ENCODE measurements at places on chromosomes 12 and 14.

DNA sequence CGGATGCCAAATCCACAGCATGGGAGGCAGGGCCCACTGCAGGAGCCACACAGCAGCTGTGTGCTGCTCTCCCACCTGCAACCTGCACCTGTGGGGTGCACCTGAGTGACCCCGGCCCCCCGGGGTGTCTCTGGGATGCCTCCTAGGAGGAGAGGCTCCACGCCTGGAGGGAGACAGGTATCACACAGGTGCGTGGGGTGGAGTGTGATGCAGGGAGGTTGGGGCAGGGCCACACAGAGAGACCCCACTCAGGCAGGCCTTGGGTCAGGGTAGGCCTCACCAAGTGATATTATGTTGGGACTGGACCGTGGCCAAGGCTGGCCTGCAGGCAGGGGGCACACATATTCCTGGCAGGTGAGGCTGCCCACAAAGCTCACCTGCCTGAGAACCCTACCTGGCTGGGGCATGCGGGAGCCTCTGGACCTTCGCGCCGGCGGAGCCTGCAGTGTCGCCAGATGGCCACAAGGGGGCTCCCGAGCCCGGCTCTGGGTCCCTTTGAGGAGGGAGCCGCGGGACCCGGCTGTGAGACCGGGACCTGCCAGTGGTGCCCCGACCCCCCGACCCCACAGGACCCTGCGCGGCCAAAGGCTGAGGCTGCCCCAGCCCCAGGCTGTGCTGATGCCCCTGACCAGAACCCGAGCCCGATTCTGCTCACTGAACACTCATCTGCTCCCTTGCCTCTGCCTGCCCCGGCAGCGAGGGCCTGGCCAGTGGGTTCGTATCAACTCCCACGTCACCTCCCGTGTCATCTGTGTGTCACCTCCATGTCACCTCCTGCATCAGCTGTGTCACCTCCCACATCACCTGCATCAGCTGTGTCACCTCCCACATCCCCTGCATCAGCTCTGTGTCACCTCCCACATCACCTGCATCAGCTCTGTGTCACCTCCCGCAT, 11.4 kb downstream of the TMEM121 start:
- peak; percentile 55 for DNase-seq

GRCh38 chr12:108133482-108133881, 4.4 kb downstream of the WSCD2 start:
- no peak for DNase-seq

GRCh38 chr12:6914246-6914946, at the start of gene ENO2:
Gene ENO2, plus strand, starts transcription at chr12:6914580. Its CDS starts 1,253 bp downstream, at chr12:6915833.
- no peak for DNase-seq

DNA sequence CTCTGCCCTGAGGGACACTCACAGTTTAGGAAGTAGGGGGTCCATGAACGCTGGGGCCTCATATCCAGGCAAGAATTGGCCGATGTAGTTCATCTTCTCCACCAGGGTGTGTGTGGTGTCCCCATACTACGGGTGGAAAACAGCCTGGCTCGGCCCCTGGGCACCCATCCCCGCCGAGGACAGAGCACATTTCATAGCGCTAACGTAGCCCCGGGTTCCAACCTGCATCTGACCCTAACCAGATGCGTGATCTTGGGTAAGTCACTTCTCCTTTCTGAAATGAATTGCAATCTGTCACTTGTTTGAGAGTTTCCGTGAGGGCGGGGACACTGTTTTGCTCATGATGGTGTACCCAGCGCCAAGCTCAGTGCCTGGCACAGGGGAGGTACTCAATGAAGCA, 9.0 kb downstream of the HPD start:
- DNase-seq, result no peak

GRCh38 chr12:75508159-75508558, 3.2 kb downstream of the KRR1 start:
- DNase-seq, result no peak

DNA sequence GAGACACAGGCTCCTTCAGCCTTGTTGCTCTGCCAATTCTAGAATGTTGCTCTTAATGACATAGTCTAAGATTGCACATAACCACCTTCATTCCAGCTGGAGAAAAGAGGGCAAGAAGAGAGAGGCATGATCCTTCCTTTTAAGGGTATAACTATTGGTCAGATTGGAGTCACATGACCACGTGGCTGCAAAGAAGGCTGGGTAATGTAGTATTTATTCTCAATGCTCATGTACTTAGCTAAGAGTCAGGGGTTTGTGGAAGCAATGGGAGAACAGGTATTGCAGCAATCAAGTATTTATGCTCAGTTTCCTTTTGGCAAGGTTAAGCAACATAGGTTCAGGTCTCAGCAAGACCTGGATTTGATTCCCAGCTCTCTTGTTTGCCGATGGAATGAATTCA, 298.8 kb upstream of the TBX3 start:
- DNase-seq, result no peak

DNA sequence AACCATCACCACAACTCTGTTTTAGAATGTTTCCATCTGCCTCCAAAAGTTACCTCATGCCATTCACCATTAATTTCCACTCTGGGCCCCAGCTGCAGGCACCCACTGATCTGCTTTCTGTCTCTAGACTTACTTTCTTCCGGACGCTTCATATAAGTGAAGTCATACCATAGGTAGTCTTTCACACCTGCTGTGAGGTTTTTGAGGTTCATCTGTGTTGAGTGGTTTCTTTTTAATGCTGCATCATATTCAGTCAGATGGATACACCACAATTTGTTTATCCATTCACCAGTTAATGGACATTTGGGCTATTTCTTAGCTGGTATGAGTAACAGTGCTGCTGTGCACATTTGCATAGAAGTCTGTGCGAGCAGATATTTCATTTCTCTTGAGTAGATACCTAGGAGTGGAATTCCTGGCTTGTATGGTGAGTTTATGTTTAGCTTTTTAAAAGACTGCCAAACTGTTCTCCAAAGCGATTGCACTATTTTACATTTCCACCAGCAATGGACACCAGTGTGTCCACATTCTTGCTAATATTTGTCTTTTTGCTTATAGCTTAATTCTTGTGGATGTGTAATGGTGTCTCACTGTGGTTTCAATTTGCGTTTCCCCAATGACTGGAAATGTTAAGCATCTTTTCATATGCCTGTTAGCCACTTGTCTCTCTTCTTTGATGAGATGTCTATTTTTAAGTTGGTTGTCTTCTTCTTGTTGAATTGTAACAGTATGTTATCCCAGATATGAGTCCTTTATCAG, 48.3 kb downstream of the ZFYVE21 start:
- no peak for DNase-seq

GRCh38 chr12:2395354-2395977, 342.7 kb downstream of the CACNA1C start:
- no peak for DNase-seq
